Left kidney (tissue), 8 donors: ENCODE measurements at places on chromosomes 1 and 21. TPM values are rescaled to one million over a fixed set of nuclear protein-coding genes. Genes with fewer than 3 reads are reported as not detected.

DNA sequence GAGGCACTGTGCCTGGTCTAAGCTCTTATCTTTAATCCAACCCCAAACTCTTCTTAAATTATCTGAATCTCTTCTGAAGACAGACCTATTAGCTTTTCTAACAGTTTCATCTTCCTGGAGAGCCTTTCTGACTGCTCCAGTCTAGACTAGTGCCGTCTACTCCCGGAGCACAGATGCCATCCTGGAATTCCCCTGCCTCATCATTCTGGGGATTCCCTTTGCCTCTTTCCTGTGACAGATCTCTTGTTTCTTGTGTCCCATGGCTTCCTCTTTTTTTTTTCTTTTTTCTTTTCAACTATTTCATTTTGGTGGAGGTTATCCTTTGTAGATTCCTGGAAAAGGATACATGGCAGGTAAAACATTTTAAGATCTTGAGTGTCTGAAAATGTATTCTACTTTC is 11.7 kb downstream of the SEMA4A start:
- no peak for DNase-seq

DNA sequence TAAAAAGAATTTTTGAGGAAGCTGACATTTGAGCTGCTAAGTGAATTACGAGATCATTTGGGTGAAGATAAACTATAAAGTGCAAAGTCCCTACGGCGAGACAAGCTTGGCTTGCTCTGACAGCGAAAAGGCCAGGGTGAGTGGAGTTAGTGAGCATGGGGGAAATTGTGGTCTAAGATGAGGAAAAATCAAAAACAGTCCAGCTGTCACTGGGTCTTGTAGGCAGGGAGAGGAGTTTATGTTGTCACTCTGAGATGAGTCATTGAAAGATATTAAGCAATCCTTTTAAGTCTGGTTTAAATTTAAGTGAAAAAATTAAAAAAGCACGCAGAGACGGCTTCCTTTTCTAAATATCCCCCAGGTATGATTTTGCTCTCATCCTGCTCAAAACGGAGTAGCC is 601.9 kb downstream of the MRPL39 start:
- DNase-seq: no peak

GRCh38 chr1:226410958-226411357 is 3.1 kb upstream of the PARP1 start:
- DNase-seq: no peak

GRCh38 chr1:246000638-246001015 is 506.5 kb downstream of the SMYD3 start:
- no peak for DNase-seq

DNA sequence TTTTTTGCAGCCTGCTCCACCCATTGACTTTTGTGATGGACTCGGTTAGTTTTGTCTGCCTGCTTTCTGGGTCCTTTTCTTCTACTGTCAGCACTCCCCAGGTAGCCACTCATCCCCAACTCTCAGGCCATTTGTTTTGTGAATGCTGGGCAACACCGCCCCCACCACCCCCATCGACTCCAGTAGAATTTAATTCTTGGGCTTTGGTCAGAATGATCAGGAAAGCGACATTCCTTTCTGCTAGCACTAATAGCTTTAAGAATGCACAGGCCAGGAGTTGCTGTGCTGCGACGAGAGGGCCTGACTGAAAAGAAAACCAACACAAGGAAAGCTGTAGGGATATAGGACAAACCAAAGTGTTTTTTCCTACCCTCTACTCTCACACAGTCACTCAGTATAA is 144.4 kb downstream of the CDC7 start:
- DNase-seq: peak; percentile 22

Gene SLAMF7
- polyA plus RNA-seq: 0.53 TPM

Gene C1orf185
- polyA plus RNA-seq: not detected

Gene GADD45A
- 113 TPM for polyA plus RNA-seq
